ENCODE measurements at places on chromosomes 4 and X. TPM values are rescaled to one million over a fixed set of nuclear protein-coding genes. Genes with fewer than 3 reads are reported as not detected.

DNA sequence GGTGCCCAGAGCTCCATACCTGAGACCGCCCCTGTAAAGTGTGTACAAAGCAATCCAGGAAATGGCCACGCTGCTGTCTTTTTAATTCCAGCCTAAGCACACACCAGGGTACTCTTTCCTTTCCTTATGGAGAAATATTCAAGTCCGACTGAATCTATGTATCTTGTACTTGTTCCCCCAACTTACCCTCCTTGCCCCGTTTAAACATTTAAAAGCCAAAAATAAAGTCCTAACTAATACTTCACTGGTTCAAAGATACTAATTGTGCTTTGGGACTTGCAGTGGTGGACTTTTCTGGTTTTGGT, 731 bp upstream of the AMMECR1 start:
- H3K36me3 ChIP-seq, result no peaks in the 10 kb centered on the region
- peak overlapping the region; percentile 84 for H3K4me3 ChIP-seq
- no peaks in the 10 kb centered on the region for H3K4me1 ChIP-seq
- peak overlapping the region; percentile 90 for H3K27ac ChIP-seq

DNA sequence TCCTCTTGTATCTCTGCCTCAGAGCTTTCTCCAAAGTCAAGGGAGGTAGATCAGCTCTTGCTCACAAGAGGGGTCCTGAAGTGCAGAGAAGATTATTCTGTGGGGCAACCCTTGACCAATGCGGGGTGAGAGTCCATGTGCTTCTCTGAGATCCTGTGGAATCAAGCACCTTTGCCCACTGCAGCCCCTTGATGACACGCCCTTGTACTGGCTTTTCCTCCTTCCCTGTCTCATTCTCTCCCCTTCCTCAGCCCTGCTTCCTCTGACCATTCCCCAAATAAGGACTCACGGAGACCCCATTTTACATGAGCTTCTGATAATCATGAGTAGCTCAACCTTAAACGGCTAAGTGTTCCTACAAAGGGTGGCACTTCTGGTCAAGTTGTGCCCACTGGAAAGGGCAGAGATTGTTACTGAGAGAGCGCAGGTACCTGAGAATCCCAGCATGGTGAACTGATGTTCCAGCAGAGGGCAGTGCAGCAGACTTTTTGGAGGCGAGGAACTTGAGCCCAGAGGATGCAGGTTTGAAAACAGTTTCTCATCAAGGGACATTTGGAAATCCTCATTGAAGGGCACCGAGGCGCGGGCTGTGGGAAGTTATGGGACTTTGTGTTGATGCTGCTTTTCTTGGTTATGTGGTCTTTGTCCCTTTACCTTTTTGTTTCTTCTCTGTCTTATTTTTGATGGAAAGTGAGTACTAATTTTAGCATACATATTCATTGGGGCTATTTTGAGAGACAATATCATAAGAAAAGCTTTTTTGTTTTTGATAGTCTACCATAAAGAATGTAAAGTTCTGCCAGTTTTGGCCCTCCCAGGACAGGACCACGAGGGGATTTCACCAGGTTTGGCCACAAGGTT, 201.3 kb downstream of the RBM46 start:
- peaks cover 4% of the 10 kb centered on the region for H3K4me1 ChIP-seq
- DNase-seq, result peak; percentile 85
- no peaks in the 10 kb centered on the region for H3K36me3 ChIP-seq
- no peaks in the 10 kb centered on the region for H3K27me3 ChIP-seq

- H3K4me3 ChIP-seq, result no peak overlapping the region
- no peak for DNase-seq
- no peaks in the 10 kb centered on the region for H3K36me3 ChIP-seq
- no peak overlapping the region for H3K27ac ChIP-seq
- H3K27me3 ChIP-seq, result no peaks in the 10 kb centered on the region
Measured at GRCh38 chr4:107890779-107891178, 40.6 kb upstream of the CYP2U1 start.

DNA sequence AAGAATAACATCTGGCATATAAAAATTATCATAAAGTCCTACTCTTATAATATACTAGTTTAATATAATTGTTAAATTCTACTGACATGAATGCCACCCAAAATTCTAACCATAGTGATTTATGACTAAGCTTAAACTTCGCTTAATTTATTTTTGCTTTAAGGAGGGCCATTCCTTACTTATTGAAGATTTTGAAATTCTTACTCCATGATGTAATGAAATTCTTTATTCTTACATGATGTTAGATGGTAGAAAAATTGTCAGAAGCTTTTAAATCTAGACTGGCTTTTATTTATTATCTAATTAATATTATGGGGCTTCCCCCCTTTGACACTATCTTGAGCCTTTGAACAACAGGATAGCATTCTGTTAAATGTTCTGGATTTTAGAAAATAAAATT, 19.5 kb upstream of the SUPT20HL2 start:
- no peaks in the 10 kb centered on the region for H3K4me1 ChIP-seq
- H3K4me3 ChIP-seq, result no peak overlapping the region
- no peaks in the 10 kb centered on the region for H3K27me3 ChIP-seq
- H3K27ac ChIP-seq, result no peak overlapping the region
- no peaks in the 10 kb centered on the region for H3K36me3 ChIP-seq

The CCDC158 gene
- 20.0 TPM for total RNA-seq

The SSX2 gene
- total RNA-seq, result not detected

The TMEM47 gene
- 12.7 TPM for total RNA-seq

The BCOR gene
- 46.8 TPM for total RNA-seq

The TGIF2LX gene
- total RNA-seq, result 12.8 TPM

The GAGE12H gene
- total RNA-seq, result 1.1 TPM
